ENCODE measurements at places on chromosomes 3 and 15.

DNA sequence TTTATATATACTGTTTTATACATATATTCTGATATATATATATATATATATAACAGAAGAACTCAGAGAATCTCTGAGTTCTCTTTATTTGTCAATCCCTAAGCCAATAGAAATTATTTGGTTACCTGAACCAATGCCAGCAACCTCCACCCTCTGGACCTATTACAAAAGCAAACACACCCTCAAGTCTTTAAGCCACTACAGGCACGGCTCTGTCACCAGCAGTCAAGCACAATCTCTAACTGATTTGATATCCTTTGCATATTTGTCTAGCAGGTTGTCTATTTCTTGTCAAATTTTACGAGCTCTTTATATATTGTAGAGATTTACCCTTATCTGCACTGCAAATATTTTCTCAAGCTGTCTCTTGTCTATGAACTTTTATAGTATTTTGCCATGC is 66.6 kb upstream of the TOPAZ1 start:
- no peak for DNase-seq

DNA sequence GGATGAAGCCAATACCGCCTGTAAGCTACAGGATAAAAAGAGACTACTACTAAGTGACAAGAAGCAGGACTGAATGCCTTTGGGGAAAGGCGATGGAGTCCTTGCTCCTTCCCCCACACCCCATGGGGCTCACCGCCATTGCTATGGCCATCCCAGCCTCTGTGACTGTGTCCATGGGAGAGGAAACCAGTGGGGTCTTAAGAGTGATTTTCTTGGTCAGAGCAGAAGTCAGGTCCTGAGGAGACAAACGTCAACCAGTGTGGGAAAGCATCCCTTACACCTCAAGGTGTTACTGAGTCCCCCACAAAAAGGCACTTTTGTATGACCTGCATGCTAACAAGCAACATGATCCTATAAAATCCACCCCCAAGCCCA is 913 bp downstream of the IMPDH2 start:
- no peak for DNase-seq

- DNase-seq = no peak
Observed at GRCh38 chr3:196288141-196288460, 575 bp upstream of the PCYT1A start.

DNA sequence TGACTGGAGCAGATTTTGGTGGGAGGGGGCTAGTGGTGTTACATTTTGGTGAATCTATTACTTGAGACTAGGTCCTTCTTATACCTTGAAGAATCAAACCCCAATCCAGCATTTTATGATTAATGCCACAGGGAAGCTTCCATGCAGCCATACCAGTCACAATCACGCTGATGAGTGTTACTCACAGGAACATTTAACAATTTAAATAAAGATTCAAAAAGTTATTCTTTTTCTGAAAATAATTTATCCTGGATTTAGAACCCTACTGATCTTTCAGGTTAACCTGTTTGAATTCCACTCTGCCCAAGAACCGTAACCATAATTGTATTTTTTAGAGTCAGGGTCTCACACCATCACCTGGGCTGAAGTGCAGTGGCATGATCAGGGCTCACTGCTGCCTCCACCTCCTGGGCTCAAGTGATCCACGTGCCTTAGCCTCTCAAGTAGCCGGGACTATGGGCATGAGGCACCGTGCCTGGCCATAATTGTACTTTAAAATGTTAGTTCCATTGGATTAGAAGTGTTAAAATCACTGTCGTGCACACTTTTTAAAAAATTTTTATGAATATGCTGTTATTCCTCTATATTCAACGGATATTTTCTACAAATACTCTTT is 929 bp upstream of the MTMR10 start:
- DNase-seq = no peak

All from C1 segment of cervical spinal cord (tissue), 14 donors.